ENCODE measurements at places on chromosomes 7 and 10.

DNA sequence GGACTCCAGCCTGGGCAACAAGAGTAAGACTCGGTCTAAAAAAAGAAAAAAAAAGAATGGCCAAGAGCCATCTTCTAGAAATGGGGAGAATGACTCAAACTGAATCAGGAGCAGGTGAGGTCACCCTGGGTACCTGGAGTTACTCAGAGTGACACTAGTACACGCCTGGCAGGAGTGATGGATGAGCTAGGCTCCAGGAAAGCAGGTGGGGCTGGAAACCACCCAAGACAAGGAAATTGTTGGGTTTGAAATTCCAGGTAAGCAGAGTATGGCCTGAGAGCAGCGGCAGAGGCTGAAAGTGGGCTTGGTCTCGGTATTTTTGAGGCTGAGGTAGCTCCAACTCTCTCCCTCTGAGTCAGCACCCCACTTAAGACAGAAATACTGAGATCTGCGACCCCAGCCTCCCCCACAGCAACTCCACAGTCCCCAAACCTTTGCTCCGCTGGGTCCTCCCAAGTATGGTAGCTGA lies 18.5 kb downstream of the DDIT4 start:
- DNase-seq, result no peak

- DNase-seq, result no peak
These were observed 21.7 kb upstream of the BMPER start for GRCh38 chr7:33883671-33883965.

DNA sequence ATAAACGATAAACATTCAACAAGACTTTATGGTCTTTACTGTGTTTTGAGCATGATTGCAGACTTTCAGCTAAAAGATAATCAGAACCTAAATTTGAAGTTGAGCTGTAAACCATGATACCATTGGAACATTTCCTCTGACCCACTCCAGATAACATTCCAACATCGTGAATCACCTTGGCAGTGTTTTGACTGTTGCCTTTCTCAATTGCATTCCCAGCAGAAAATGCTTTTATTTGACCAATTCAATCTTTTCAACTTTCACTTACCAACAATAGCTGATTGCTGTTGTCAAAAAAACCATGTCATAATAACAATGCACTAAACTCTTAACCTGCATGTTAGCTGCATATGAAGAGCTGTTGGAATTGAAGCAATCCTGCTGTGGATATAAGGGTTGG lies 165.5 kb downstream of the MDFIC start:
- peak; percentile 70 for DNase-seq

DNA sequence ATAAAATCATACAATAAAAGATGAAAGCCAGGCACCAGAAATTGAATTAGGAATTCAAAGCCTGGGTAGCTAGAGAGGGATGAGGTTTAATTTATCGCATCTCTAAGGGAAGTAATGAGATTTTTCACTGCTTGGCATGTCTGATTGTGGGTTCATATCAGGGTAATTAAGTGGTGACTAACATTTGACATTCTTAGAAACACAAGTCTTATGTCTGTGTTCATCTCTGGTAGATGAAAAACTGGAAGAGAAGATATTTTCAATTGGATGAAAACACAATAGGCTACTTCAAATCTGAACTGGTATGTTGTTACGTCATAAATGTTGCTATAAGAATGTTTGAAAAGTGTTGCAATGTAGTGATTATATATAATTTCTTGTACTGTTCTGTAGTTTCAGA lies 36.8 kb upstream of the ARMS2 start:
- DNase-seq, result no peak

DNA sequence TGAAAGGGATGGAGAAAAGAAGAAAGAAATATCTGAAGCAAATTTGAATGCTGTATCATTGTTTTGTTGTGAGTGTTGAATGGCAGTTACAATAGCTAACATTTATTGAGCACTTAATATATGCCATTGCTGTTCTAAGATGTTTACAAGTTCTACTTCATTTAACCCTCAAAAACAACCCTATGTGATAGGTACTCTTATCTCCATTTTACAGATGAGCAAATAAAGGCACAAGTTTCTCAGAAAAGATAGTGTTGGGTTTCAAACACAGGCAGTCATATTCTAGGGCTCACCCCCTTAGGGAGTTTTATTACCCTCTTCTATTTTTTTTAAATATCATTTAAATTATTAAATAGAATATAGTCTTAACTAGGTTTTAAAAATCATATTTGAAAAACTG lies 8.3 kb upstream of the ELAPOR2 start:
- no peak for DNase-seq

DNA sequence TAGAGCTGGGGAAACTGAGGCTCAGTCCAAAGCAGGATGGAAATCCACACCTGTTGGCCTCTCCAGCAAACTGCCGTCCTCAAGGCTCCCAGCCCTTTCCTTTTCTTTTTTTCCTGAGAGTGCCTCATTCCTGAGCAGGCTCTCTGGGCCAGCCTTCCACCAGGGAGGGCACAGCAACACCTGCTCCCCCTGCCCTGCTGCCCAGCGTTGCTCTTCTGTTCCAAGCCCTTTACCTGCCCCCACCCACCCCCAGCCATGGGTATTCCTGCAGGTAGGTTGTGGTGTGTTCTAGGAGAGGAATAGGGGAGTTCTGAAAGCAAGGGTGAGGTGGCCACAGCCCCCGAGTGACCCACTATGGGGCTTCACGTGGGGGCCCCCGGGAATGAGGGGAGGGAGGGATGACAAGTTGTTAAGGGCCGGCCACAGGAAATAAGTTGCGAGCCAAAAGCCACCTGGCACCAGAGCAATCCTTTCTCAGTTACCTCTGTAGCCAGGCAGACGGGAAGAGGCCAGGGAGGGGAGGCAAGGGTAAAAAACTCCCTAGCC lies 19.3 kb downstream of the VSIR start:
- no peak for DNase-seq

- DNase-seq, result no peak
These were observed 8.1 kb downstream of the GNB2 start for GRCh38 chr7:100681491-100682227.

DNA sequence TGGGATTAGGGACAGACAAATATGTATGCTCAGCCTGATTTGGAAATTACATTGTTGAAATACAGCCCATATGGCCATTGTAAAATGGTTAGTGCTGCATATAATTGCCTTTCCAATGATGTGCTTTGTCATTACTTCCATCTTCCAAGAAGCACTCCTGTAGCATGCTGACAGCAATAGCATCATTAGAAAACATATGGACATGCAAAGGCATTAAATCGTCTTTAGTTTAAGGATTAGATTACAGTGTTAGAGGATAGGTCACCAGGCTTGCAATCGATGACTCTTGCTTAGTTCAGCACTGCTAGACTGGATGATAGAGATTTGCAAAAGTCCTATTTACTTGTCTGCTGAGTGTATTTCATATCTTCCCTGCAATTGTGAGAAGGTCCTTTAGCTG lies 17.4 kb downstream of the AUTS2 start:
- no peak for DNase-seq

GRCh38 chr7:152341039-152341913 lies 94.5 kb downstream of the KMT2C start:
- DNase-seq, result peak; percentile 10

DNA sequence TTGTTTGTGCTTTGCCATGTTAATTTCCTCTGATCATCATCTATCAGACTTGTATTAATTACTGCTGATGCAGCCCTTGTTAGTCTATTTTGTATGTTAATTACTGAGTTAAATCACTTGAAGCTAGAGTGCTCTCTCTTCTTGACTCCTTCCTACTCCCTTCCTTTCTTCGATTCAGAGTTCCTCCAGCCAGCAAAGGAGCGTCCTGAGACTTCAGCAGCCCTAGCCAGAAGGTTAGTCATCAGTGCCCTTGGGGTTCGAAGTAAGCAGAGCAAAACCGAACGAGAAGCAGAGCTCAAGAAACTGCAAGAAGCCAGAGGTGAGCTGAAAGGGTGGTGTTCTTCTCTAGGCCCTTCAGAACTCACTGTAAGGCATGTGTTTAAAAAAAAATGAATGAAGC lies 32.1 kb downstream of the LOXL4 start:
- DNase-seq, result no peak

GRCh38 chr7:123538189-123538714 lies 3.9 kb upstream of the IQUB start:
- peak; percentile 32 for DNase-seq

- DNase-seq, result no peak
These were observed 14.0 kb upstream of the SEM1 start for GRCh38 chr7:96723622-96724021.

- no peak for DNase-seq
These were observed 247.3 kb downstream of the DOCK4 start for GRCh38 chr7:111958896-111959295.

DNA sequence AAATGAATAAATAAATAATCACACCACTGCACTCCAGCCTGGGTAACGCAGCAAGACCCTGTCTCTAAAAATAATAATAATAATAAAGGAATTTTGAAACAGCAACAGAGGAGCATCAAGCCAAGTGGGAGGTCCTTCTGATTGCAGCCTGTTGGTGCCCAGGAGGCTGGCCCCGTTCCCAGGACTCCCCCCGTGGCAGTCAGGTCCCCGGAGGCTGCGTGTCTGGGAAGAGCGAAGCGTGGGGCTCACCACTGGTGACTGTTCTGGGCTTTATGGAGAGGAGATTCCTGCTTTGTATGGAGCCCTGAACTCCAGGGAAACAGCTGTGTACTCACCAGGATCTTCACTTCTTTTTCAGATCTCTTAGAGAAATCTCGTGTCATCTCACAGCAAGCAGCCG lies 19.3 kb upstream of the MYH16 start:
- no peak for DNase-seq

GRCh38 chr10:4663162-4663992 lies 162.6 kb upstream of the AKR1E2 start:
- peak; percentile 94 for DNase-seq

DNA sequence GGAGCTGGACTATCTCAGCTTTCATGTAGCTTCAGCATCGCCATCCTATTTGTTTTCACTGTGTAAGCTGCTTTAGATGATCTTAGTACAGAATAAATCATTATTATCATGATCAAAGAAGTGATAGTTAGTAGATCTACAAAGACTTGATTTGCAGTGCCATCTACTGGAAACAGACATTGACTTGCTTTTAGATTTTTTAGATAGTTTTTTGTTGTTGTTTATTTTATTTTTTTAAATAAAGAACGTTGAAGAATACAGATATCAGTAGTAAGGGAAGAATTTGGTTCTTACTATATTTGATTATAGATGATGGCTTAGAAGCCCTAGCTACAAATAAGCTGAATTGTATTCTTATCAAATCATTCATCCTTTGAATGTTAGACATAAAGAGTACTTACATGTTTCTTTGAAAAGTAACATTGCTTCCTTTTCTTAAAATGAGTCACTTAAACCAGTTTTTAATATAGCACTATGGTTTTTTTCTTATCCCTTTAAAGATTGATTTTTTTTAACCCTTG lies 6.3 kb upstream of the SFMBT2 start:
- DNase-seq, result no peak

DNA sequence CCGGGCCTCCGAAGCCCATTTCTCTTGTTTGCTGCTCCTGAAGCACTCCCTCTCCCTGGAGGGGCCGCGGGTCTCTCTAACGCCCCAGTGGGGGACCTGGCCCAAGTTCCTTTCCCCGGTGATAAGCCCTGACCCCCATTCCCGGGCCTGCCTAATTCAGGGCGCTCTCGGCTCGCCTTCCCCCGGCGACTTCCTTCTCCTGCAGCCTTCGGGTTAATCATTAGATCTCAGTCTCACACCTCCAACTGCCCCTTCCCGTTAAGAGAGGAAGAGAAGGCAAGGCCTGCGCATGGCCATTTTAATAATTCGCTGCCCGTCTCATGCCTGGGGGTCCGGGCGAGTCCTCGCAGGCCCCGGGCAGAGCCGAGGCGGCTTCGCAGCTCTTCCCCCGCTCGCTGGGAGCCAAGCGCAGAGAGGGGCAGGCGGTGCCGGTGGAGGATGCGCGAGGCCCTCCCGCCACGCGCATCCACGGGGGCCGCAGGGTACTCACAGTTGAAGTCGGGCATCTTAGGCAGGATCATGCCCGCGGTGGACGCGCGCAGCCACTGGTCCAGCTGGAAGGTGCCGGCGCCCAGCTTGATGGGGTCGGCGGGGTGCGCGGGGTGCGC lies 1.2 kb downstream of the MNX1 start:
- no peak for DNase-seq

DNA sequence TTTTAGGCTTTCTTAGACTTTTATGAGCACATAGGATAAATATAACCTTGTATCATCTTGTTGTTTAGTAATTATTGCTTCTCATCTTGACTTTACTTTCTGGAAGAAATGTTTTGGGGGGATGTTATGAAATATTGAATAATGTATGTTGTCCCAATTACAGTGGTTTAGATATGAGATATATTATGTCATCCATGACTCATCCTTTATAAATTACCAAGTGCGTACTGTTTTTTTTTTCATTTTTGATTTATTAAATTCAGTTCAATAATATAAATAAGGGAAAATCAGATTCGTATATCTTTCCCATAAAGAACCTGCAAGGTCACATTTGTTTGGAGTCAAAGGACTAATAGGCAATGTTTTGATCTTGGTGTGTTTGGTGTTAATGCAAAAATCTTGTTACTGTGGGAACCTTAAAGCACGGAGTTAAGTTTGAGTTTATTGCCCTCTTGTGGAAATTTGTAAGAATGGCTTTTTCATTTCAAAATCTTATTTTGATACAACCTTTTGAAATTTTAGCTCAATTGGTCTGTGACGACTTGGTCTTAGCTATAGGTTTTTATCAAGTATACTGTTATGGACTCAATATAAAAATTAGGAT lies 108.6 kb downstream of the SRI start:
- peak; percentile 2 for DNase-seq

- no peak for DNase-seq
These were observed 121.5 kb upstream of the PRR15 start for GRCh38 chr7:29442146-29442545.

- DNase-seq, result no peak
These were observed 94.5 kb downstream of the INPP5A start for GRCh38 chr10:132632091-132632561.

DNA sequence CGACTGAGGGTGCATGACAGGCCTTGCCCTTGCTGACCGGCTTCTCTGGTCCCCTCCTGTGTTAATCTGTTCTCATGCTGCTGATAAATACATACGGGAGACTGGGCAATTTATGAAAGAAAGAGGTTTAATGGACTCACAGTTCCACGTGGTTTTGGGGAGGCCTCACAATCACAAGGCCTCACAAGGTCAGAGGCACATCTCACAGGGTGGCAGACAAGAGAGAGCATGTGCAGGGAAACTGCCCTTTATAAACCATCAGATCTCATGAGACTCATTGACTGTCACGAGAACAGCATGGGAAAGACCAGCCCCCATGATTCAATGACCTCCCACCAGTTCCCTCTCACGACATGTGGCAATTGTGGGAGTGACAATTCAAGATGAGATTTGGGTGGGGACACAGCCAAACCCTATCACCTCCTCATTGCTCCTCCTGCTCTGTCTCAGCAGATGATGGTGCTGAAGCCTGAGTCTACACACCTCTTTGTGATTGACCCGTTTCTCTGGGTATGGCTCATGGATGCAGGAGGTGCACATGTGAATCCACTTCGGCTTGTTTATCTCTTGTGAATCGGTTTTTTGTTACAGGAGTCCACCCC lies 547.8 kb downstream of the DNAJB6 start:
- DNase-seq, result no peak

Data from fibroblast of skin of left biceps (primary cell).